ENCODE measurements at places on chromosomes 7 and 10.

DNA sequence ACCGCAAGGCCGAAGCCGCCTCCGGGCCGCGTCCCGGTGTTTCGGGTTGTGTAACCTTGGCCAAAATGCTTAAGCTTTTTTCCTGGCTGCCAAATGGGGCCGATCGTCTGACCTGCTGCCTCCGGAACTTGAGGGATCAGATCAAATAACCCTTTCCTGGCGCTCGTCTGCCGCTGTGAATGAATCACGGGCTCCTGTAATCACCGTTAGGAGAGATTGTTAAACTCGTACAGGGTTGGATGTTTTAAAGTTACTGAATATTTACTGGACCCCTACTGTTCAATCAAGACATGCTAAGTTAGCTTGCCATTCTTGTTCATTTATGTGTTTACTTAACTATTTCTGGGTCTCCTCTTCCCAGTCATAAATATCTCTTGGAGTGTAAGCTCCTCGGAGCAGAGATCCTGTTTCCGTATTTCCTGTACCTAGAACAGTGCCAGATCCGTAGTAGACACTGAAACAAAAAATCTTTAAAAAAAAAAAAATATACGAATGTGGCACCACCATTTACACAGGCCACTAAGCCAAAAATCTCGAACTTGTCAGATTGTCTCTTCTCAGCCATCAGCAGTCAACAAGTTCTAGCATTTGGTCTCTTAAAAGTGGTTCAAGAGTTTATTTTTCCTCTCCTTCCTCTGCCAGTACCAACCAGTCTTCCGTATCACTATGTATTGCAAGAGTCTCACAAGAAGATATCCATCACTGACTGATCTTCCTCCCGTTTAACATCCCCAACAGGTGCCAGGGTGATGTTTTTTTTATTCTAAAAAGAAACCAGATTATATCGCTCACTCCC, 650 bp upstream of the TM9SF3 start:
- peak; percentile 81 for DNase-seq

DNA sequence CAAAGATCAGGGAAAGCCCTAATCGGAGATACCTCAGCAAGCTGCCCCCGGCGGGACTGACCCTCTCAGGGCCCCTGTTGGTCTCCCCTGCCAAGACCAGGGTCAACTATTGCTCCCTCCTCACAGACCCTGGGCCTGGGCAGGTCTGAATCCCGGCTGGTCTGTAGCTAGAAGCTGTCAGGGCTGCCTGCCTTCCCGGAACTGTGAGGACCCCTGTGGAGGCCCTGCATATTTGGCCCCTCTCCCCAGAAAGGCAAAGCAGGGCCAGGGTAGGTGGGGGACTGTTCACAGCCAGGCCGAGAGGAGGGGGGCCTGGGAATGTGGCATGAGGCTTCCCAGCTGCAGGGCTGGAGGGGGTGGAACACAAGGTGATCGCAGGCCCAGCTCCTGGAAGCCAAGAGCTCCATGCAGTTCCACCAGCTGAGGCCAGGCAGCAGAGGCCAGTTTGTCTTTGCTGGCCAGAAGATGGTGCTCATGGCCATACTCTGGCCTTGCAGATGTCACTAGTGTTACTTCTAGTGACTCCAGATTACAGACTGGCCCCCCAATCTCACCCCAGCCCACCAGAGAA, 24.1 kb downstream of the TBATA start:
- DNase-seq, result no peak

DNA sequence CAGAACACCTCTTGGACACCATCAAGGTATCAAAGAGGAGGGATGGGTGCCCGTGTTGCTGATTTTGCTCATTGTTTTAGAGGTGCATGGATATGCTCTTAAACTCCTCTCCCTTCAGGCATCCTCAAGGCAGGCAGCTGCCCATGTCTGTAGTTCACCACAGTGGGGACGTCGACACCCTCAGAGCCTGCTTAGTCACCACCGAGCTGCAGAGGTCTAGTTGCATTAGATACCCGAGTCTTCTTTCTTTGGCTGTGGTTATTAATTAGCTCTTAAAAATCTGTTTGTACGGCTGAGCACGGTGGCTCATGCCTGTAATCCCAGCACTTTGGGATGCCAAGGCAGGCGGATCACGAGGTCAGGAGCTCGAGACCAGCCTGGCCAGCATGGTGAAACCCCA, 24.7 kb upstream of the TSPAN13 start:
- DNase-seq, result peak; percentile 47

DNA sequence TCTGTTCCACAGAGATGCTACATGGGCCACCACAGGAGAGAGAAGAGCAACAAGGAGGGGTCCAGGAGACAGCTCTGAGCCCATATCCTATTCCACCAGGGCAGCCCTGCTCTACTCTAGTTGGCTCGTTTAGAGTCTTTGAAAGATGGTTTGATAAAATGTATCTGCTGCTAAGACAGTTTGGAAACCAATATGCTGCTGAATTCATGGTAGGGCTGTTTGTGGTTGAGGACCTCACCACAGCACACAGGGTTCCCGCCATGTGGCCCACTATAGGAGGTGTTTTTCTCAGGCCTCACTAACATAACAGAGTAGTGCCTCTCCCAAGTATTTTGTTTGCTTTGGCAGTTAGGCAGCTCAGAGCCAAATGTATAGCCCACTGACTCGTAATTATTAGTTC, 35.8 kb upstream of the ZC3HAV1L start:
- no peak for DNase-seq

DNA sequence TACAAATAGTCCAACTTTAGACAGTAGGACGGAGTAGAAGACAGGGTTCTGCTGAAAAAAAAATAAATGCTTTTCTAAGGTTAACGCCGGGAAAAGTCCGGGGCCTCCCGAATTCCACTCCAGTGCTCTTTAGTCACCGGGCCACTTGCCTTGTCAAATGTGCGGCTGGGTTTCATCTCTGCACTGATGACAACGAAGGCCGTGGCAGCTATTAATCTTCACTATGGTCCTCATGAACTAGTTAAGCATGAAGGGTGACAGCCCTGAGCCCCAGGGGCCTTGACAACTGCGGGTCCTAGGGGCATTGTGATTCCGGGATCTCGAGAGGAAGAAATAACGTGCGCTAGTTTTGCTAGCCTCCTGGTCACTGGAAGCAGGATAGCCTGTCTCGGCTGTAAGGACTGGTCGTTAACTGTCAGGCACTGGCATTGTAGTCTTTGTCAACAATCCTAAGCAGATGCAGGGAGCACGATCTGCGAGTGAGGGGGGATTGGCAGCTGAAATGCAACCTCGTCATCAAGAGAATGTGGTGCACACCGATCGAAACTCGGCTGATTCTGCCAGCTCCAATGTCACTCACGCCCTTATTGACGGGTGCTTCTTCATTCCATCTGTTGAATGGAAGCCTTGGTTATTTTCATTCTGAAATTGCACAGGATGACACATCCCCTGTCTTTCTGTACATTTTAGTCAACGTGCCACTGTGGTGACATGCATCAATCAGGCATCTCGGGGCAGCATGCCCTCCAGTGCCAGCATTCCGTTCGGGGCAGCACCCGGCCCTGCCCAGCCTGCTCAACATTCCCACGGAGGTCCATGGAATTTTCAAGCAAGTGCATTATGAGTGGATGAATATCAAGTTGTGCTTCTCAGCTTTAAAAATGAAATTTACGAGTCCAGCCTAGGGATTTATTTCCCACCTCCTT, 51.6 kb upstream of the MGMT start:
- DNase-seq, result no peak

DNA sequence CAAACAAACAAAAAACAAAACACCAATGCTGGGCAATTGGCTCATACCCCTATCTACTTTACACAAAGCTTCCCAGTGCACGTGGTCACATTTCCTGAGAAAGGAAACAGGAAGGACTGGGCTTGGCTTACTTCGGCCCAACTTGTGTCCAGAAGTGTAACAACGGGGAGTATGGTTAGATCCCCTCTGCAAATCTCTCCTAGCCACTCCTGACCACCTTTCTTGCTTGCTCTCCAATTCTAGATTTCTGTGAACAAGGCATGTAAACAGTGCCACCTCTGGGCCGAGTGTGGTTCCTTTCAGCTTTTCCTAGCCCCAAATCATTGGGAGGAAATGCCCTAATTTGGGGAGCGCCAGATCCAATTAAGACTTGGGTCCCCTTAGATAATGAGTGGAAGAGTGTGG, 21.0 kb upstream of the FRAT2 start:
- no peak for DNase-seq

GRCh38 chr7:142645777-142646176, 103.5 kb upstream of the PRSS1 start:
- DNase-seq, result no peak

DNA sequence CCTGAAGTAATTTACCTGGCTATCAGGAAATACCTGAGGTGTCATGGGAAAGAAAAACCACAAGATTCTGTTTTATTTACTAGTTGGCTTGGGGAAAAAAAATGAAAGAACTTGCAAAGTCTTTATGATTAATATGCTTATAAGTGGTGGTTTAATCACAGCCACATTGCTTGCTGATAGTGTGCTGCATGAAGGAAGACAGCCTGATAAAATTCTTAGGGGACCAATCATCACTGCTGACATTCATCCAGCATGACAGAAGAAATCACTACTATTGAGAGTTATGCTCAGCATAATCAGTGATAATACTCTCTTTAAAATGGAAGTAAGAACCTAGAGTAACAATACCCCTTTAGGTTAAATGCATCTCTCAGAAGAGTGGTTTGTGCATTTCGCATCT, 150.2 kb upstream of the LRRN3 start:
- peak; percentile 20 for DNase-seq

DNA sequence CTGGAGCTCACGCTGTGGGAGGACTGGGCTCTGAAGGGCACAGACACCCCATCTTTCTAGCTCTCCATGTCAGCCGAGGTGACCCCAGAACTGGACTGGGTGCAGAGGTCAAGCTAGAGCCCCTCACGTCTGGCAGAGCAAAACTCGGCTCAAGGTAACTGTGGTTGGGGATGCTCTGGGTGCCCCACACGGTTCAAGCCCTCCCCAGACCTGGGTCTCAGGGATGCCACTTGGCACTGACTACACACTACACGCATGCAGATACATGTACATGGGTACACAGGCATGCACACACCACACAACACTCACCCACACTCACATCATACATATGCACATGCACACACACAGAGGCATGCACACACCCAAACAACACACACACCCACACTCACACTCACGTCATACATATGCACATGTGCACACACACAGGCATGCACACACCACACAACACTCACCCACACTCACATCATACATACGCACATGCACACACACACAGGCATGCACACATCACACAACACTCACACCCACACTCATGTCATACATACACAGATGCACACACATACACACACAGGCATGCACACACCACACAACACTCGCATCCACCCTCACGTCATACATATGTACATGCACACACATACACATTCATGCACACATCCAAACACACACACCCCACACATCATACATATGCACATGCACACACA, 219.3 kb downstream of the DNAJB6 start:
- DNase-seq, result no peak

DNA sequence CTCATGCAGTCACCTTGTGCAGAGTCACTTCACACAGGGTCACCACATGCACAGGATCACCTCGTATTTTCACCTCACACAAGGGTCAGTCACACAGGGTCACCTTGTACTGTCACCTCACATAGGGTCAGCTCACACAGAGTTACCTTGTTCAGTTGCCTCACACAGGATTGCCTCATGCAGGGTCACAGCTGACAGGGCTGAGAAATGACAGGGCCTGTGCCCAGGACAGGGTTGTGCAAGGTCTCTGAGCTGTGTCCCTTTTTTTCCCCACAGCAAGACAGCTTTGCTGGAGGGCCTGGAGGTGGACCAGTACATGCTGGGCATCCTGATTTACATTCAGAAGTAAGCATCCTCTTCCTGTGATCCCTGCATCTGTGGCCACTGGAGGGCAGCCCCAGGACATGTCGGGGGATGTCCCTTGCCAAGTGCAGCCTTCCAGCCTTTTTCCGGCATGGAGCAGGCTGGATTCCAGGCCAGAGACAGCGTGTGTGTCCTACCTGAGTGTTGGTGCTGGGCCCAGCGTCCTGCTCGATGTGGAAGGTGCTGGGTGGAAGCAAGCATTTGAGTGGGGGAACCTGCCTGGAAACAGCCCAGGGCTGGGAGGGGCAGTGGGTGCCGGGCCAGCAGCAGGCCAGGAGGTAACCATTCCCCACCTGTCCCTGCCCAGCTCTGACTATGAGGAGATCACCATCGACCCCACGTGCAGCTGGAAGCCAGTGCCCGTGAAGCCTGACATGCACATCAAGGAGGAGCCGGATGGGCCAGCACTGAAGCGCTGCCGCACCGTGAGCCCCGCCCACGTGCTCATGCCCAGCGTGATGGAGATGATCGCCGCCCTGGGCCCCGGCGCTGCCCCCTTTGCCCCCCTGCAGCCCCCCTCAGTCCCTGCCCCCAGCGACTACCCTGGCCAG, 16.3 kb downstream of the ZMIZ2 start:
- no peak for DNase-seq

DNA sequence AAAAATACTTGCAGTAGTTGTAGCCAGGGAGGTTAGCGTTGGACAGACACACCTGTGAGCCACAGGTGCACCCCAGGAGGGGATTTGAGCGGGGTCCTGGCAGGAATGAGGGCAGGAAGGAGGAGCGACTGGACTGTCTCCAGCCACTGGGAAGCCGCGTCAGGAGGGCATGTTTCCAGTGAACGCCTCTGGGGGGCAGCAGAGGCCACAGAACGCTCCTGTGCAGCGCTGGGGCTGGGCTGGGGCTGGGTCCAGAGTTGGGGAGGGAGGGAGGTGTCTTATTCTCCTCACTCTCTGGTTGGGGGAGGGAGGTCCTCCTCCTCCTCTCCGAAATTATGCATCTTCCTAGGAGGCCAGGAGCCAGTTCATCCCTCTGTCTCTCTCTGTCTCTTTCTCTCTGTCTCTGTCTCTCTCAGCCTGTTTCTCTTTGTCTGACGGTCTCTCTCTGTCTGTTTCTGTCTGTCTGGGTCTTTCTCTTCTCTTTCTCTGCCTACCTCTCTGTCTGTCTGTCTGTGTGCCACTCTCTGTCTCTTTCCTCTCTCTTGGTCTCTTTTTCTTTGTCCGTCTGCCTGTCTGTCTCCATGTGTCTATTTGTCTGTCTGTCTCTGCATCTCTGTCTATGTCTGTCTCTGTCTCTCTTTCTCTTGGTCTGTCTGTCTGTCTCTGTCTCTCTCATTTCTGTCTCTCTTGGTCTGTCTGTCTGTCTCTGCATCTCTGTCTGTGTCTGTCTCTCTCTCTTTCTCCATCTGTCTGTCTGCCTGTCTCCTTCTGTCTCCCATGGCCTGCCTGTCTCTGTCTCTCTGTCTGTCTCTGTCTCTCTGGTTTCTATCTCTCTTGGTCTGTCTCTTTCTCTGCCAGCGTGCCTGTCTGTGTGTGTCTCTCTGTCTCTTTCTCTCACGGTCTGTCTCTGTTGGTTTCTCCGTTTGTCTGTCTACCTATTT, 9.9 kb upstream of the PSMG3 start:
- DNase-seq, result no peak

GRCh38 chr7:25427721-25428120, 199.4 kb upstream of the NPVF start:
- DNase-seq, result no peak

GRCh38 chr10:46217752-46218453, 68.9 kb upstream of the ANTXRL start:
- DNase-seq, result no peak

- DNase-seq, result no peak
These were observed 612 bp downstream of the SNX8 start for GRCh38 chr7:2313450-2314208.
